ENCODE measurements at places on chromosomes 7 and 10.

- DNase-seq = no peak
Measured at GRCh38 chr7:112886208-112886607, 96.0 kb upstream of the TMEM168 start.

GRCh38 chr10:4242561-4243035 lies 457.6 kb upstream of the KLF6 start:
- DNase-seq = peak; percentile 92

DNA sequence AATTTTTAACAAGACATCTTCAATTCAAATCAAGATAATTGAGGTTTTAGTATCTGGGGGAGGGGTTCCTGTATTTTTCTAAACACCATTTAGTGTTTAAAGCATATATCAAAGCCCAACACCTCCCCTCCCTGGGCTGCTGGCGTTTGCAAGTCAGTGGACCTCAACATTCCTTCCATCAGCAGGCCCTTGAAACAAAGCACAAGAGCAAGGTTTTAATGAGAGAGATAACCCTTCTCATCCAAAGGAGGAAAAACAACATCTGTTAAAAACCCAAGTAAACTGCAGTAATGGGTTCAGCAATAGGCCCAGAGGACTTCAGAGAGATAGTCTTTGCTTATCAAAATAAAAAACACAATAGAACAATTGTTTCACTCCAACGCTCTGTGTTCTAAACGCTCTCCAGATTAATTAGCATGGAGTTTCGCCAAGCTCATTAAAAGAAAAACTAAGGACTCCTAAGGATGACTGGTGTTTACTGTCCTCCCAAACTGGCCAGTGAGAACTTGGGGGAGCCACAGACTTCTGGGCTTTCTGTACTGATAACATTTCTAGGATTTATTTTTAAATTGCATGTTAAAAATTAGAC lies 2.5 kb downstream of the JCAD start:
- DNase-seq = no peak

DNA sequence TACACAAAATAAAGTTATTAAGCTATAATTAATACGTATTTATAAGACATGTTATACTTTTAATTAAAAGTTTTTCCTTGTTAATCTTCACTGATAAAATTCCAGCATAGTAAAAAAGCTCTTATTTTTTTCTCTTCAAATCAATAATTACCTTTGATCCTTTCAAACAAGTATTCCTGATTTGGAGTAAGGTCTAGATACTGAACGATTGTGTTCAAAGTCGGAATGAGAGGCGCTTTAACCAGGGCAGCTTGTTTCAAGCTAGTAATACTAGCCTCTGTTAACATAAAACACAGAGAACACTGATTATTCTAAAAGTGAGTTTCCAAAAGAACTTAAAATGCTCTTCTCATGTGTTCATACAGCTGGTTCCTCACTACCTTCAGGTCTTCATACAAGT lies 27.0 kb downstream of the TMEM209 start:
- no peak for DNase-seq

DNA sequence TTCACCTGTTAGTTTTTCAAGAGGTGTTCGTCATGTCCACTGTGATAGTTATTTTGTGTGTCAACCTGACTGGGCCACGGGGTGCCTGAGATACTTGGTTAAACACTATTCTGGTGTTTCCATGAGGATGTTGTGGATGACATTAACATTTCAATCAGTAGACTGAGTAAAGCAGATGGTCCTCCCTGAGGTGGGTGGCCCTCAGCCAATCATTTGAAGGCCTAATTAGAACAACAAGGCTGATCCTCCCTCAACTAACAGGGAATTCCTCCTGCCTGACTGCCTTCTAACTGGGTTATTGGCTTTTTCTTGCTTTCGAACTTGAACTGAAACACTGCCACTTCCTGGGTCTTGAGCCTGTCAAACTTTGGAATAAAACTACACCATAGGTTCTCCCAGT lies 75.8 kb downstream of the ENO4 start:
- DNase-seq = no peak

DNA sequence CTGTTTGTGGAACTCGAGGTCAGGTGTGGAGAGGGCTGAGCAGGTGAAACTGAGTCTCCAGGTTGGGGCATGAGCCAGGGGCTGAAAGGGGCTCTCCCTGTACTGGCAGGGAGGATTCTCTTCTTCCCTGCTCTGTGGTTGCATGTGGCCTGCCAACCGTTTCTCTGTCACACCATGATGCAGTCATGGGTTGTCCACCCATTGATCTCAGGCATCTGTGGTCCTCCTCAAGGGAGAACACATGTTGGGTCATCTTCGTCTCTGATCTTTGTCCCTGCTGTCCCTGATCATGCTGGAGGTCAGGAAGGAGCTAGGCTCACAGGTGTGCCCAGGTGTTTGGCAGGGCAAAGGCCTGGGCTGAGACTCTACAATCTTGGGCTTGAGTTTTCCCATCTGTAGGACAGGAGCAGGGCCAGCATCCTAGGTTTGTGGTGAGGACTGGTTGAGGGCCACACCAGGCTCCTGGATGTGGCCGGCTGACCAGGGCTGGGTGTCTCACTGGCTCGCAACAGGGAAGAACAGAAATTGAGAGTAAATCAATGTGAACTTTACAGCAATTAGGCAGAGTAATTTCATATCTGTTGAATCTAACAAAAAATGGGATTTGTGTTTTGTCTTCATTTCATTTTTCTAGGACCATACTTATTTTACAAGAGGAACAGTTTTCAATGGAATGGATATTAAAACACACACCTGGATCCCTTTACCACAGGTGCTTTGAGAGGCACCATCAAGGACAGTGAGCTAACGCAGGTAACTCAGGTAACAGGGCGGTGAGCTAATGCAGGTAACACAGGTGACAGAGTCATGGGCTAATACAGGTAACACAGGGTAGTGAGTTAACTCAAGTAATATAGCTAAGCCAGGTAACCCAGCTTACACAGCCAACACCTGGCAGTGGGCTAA lies 58.5 kb upstream of the IGFBP3 start:
- no peak for DNase-seq

DNA sequence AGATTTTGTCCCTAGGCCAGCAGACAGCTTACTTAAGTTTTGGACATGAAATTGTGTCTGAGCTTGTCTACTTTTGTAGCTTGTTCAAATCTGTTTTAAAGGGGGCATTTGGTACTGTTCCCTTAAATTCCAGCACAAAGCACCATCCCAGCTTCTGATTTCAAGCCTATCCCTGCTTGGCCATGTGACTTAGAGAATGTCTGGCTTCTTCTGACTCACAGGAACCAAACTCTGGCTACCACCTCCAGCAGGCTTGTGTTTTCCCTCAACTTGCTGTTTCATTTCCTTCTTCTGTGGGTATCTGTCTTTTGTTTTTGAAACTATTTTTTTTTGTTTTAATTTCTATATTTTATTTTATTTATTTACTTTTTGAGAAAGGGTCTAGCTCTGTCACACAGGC lies 97.9 kb upstream of the FZD8 start:
- peak; percentile 68 for DNase-seq

DNA sequence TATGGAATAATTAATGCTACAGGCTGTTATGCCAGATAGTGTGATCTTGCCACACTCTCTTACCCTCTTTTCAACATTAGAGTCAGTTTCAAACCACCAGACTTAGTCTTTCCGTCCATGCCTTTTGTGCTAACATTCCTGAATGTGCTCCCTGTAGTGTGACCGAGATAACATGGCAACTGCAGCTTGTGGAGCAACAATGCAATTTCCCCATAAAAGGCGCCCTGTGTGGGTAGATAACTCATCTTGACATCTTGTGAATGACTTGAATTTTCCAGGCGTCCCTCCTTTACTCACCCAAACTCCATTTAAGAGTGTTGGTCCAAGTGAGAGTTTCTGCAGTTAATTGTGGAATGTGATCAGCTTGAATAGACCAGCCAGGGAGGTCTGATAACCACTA lies 99.6 kb downstream of the DNAH11 start:
- no peak for DNase-seq

DNA sequence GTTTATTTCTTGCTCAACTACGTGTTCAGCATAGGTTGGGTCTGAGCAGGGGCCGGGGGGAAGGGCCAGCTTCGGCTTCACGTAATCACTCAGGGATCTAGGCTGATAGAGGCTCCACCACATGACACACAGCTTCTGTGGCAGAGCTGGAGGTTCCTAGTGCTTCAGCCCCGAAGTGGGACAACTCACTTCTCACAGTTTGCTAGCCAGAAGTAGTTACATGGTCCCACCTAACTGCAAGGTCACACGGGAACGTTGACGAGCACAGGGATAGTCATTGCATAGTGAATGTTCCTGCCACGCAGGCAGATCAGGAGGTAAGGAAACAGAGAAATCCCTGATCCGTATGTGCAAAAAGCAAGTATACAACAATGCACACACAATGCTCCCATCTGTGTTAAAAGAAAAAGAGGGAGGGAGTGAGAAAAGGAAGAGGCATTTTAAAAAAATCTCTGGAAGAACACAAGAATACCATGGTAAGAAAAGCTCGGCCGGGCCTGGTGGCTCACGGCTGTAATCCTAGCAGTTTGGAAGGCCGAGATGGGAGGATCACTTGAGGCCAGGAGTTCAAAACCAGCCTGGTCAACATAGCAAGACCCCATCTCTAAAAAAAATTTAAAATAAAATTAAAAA lies 16.9 kb downstream of the SMURF1 start:
- no peak for DNase-seq

GRCh38 chr7:107414198-107414597 lies 55.7 kb upstream of the GPR22 start:
- DNase-seq = no peak

DNA sequence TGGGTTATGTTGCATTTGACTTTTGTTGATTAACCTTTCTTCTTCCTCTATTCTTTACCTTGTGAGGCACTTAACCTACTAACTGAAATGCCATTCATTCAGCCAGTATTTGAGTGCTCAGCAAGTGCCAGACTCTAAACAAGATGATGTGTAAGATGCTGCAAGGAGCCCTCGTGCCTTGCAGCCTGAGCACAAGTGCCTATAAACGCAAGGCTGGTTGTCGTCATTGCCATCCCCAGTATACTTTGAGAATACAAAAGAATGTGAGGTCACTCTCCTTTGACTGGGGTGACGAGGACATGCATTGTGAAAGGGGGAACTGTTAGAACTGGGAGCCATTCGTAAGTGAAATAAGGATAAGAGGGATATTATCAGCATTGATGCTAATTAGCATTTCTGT lies 103.0 kb downstream of the AUTS2 start:
- no peak for DNase-seq

GRCh38 chr7:76310102-76310957 lies 7.9 kb downstream of the HSPB1 start:
- DNase-seq = no peak

GRCh38 chr10:34627741-34628140 lies 187.4 kb downstream of the PARD3 start:
- DNase-seq = no peak

GRCh38 chr10:52256832-52257691 lies 57.0 kb upstream of the DKK1 start:
- peak; percentile 31 for DNase-seq

- no peak for DNase-seq
Measured at GRCh38 chr10:18178854-18179483, 38.7 kb downstream of the CACNB2 start.

GRCh38 chr10:119368581-119368980 lies 161.2 kb downstream of the GRK5 start:
- no peak for DNase-seq

DNA sequence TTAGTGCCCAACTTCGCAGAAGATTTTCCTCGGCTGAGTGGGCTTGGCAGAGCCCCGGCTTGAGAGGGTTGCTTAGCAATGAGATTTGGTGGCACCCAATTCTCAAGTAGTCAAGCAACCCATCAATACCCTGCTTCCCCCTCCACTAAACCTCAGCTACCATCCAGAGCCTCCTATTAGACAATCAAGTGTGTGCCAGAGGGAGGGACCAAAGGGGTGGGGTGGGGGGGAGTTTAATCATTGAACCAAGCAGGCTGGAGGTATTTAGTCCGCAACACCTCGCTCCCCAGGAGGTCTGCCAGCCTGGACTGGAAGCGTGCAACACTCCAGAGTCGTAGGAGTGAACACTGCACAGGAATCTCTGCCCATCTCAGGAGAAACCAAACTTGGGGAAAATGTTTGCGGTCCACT lies at the start of gene HKDC1:
Gene HKDC1 (plus strand): TSS at position 292 of the 411 bp plus-strand sequence. CDS start 104 bp downstream, at position 396.
- DNase-seq = no peak

DNA sequence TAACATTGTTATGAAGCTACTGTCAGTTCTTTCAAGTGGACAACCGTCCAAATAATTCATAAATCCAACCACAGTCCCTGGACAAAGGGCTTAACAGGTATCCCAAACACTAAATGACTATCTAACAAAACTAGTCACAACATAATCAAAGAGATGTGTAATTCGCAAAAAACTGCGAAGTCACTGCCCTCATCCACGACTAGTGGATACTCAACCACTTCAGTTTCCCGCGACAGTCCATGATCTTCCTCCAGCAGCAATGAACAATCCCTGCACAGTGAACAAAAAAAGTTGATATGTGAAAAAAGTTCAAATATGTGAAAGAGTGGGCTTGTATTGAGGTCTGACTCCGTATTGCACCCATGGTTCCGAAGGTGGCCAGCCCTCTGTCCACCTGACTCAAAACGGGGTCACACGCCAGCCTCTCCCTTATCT lies 287 bp downstream of the DCLRE1A start:
- DNase-seq = peak; percentile 6

DNA sequence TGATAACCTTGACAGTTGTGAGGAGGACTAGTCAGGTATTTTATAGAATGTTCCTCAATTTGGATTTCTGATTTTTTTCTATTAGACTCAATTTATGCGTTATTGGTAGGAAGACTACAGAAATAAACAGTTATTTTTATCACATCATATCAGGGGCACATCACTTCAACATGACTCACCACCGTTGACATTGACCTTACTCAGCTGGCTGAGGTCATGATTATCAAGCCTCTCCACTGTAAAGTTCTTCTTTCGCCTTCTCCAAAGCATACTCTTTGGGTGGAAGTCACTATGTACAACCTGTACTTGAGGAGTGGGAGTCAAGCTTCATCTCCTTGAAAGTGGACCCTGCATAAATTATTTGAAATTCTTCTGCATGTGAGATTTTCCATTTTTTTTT lies 194.3 kb upstream of the IGFBP3 start:
- DNase-seq = peak; percentile 16

DNA sequence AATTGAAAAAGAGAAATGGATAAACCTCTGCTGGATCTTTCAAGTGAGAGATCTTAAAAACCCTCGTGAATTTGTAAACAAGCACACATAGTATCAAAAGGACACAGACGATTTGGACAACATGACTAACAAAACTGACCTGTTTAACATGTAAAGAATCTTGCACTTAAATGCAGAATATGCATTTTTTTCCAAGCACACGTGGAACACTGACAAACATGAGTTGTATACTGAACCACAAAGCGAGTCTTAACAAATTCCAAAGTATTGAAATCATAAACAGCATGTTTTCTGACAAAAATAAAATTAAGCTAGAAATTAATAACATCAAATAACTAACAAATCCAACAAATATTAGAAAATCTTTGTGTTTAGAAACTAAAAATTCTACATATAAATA lies 65.0 kb upstream of the ZNF746 start:
- peak; percentile 63 for DNase-seq
